ENCODE measurements at places on chromosomes 16 and 17. TPM values are rescaled to one million over a fixed set of nuclear protein-coding genes. Genes with fewer than 3 reads are reported as not detected.
A peak's percentile ranks its signal among the peaks of the same experiment; 100 is the strongest.

TNFSF13 gene
- polyA plus RNA-seq: 3.5 TPM

GRCh38 chr17:29177871-29178749, 2.1 kb downstream of the MYO18A start:
- no peak for DNase-seq

WNK4 gene
- 0.34 TPM for polyA plus RNA-seq

GNAO1 gene
- polyA plus RNA-seq: 2.1 TPM

GRCh38 chr16:79640513-79641360, 40.2 kb upstream of the MAF start:
- peak; percentile 70 for DNase-seq

DNA sequence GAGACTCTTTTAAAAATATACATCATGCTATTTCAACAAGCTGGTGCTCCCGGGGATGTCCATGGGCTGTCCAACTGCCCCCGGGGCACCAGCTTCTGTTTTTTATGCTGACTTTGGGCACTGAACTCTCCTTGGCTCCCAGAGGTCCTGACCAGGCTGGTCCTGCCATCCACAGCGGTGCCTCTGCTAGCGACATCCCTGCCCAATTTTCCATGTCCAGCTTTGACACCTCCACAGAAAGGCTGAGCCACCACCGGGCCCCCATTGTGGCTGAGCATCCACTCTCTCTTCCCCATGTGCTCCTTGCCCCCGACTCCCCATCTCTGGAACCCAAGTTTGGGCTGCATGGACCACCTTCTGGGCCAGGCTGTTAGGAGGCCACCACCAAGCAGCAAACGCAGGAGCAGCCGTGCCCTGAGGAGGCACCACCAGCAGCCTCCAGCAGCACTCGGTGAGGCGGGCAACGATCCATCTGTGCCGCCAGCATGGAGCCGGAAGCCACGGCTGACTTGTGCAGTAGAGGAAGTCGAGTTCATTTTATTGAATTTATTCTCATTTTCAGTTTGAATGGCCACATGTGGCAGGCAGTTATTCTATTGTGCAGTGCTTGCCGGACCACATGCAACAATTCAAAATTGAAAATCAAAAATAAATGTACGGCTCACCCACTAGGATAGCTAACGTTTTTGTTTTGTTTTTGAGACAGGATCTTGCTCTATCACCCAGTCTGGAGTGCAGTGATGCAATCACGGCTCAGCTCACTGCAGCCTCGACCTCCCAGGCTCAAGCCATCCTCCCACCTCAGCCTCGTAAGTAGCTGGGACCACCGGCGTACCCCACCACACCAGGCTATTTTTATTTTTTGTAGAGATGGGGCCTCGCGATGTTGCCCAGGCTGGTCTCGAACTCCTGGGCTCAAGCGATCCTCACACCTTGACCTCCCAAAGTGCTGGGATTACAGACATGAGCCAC, 2.8 kb upstream of the MEAK7 start:
- DNase-seq: no peak

PRDM7 gene
- polyA plus RNA-seq: 0.19 TPM

DNA sequence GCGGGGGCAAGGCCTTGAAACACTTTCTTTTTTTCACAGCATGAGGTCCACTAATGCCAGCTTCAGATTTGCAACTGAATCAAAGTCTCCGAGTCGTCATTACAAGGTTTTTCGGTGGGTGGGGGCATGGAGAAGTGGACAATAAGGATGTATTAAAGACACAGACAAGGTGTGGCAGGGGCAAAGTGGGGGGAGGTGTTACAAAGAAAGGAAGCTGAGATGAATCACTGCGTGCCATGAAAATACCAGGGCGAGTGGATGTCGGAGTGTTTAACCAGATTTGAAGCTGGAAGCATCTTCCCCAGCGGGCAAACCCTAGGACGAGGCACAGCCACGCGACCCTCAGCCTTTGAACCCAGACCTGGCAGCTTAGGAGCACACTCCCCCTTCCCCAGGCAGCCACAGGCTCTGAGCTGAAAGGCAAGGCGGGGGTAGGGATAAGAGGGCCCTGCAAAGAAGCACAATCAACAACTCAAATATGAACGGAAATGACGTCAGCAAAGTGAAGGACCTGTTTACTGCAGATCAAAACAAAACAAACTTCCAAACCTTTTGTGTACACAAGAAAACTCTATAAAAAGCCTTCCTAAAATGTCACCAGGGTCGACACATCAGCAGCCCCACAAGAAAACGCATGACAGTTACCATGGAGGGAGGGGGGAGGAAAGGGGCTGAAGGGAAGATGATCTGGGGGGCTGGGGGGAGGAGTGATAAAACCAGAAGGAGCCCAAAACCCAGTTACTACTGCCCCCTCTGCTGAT, 5.6 kb upstream of the ZFHX3 start:
- peak; percentile 72 for DNase-seq

- DNase-seq: peak; percentile 93
Observed at GRCh38 chr17:47693731-47694580, at the start of gene TBKBP1. Gene TBKBP1, plus strand, starts transcription at chr17:47694161. Its CDS starts 1,952 bp downstream, at chr17:47696113.

GRCh38 chr16:68452176-68452575, 3.9 kb upstream of the SMPD3 start:
- no peak for DNase-seq

DNA sequence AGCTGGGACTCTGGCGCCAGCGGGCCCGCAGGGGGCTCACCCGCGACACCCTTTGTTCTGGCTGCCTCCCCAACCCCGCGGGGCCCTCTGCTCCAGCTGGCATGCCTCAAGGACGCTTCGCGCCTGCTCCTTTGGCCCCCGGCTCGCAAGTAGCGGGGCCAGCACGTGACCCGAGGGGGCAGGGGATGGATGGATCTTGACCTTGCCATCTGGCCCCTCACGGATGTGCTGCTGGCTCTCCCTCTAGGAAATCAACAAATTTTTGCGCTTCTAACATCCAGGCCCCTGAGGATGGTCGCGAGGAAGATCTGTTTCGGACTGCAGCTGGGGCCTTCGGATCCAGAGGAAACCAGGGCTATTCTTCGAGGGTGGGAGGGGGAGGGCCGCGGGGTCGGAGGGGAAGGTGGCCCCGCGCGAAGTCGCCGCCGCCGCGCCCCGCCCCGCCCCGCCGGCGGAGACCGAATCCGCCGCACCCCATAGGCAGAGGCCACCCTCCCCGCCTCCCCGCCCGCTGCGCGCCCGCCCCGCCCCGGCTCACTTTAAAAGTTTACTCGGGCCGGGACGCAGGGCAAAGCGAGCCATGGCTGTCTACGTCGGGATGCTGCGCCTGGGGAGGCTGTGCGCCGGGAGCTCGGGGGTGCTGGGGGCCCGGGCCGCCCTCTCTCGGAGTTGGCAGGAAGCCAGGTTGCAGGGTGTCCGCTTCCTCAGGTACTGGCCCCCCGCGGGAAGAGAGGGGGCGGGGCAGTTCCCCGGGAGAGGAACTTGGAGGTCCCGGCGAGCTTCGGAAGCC, at the start of gene ACSF2:
Gene ACSF2, plus strand, starts transcription at position 537 of the 790 bp plus-strand sequence. Its CDS starts 44 bp downstream, at position 581.
- DNase-seq: peak; percentile 78

GRCh38 chr16:55901566-55902217, 26.5 kb upstream of the CES5A start:
- peak; percentile 43 for DNase-seq

GRCh38 chr16:82758904-82759303, 132.1 kb downstream of the CDH13 start:
- DNase-seq: no peak

- DNase-seq: no peak
Observed at GRCh38 chr16:89426736-89427530, 63.4 kb downstream of the ANKRD11 start.

DNA sequence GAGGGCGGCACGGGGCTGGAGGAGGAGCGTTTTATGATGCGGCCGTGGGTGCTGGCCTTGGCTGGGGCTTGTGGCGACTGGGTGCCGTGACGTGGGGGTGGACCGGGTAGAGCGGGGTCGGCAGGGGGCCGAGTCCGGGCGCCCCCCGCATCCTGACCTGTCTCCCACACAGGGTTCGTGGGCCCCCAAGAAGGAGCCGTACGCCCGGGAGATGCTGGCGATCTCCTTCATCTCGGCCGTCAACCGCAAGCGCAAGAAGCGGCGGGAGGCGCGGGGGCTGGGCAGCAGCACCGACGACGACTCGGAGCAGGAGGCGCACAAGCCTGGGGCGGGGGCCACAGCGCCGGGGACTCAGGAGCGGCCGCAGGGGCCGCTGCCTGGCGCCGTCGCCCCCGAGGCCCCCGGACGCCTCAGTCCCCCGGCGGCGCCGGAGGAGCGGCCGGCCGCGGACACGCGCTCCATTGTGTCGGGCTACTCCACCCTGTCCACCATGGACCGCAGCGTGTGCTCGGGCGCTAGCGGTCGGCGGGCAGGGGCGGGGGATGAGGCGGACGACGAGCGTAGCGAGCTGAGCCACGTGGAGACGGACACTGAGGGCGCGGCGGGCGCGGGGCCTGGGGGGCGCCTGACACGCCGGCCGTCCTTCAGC, 81.6 kb downstream of the ARHGAP23 start:
- DNase-seq: no peak

DNA sequence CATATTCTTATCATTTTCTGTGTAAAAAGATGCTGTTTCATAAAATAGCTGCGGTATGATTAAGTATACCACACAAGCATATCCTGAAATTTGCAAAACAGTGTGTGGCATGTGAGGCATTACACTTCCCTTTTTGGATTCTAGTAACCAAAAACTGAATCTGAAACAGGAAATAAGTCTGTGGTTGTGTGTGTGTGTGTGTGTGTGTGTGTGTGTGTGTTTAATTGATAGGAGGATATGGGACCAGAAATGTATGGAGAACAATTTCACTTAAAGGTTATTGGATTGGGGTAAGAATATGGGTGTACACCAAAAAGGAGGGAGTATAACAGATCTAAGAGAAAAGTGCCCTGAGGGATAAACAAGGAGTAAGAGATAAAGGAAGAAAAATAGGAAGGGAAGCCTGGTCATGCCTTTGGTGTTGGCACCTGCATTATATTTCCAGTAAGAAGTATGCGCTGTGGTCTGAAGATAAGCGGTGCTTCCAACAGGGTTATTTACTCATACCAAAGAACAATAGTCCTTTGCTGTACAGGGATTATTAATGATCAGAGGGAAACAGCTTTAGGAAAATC, 4.0 kb downstream of the LYRM1 start:
- DNase-seq: peak; percentile 69

TNP2 gene
- polyA plus RNA-seq: not detected

DNA sequence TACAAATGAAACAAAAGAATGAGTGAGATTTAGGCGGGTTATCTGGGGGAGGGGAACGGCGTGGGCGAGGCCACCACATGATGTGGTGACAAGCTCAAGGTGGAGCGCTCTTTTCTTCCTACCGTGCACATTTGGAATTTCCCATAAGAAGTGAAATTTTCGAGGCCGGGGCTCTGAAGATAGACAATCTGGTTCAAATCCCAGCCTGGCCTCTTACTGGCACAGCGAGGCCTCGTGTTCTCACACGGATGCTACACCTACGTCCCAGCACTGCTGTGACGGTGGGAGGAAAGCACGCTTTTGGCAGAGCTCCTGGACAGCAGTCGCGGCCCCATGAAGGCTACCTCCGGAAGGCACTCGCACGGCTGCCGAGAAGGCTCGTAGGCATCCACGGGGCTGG, 25.2 kb downstream of the ZDHHC7 start:
- DNase-seq: no peak

KRT16 gene
- not detected for polyA plus RNA-seq

DNA sequence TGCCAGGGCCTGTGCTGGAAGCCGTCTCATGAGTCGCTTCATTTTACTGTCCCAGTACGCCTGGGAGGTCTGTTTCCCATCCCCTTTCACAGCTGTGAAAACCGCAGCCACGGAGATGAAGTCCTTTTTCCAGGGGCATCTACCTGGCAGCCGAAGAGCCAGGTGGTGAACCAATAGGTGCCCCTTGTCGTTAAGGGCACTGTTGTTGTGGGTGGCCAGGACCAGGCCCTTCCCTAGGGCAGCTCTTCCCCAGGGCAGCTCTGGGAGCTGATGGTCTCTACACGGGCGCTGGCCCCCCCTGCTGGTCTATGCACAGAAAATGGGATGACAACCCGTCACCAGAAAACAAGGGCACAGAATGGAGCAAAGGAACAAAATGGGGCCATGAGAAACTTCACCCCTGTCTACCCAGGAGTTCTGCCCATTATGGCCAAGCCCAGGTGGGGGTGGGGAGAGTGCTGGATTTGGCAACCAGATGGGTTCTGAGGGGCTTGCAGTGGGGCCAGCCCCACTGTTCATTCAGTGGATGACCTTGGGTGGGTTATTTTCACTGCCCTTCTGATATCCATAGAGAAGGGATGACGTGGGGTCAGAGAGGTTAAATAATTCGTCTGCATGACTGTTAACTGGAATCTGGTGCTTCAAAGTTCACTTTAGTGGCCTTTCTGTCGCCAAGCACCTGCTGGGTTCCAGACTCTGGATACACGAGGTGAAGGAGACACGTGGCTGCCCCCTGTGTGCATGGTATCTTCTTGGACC, 11.5 kb downstream of the RMI2 start:
- peak; percentile 56 for DNase-seq

CTF1 gene
- polyA plus RNA-seq: 11.9 TPM

DNA sequence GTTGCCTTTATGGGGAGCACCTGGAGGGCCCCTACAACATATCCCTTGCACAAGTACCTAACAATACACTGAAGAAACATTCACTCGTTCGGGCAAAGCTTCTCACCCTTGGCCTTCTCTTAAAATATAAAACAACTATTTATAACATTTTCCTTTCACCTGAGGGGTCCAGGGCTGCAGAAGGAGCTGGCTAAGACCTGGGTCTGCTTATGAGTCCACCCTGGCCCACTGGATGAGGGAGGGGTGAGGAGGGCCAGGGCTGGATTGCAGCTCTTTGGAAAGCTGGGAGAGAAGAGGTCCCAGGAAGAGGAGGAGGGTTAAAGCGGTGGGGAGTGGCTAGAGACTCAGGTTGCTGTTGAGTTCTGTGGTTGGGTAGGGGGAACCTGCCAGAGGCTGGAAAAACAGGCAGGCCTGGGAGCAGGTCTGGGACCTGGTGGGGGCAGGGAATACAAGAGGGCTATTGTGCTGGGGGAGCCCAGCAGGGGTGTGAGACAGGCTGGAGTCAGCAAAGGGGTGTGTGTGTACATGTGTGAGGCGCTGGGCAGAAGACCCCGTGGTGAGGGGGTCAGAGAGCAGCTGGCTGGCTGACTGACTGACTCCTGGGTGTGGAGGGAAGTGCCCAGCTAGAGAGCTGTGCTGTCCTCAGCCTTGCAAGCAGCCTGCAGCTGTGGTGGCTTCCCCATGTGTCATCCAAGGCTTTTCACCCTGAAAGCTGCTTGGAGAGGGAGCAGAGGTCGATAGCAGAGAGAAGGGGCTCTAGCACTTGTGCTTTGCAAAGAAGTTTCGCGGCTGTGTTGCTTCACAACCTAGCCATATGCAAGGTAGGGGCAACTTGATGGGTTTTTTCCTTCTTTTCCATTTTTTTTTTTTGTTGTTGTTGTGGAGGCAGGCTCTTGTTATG, 10.2 kb upstream of the MRC2 start:
- DNase-seq: peak; percentile 69

DNA sequence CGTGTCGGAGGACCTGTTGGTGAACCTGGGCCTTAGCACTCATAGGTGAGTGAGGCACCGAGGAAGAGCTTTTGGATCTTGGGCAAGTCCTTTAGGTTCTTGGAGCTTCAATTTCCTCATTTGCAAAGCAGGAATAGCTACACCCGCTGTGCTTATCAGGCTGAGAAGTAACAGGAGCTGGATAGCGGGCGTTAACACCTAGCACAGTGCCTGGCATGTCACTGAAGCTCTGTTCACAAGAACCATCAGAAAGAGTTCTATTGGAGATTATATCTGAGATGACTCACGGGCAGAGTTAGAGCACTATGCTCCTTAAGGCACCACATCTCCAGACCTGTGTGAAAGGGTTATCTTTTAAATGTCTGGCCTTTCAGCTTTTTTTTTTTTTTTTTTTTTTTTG, 12.8 kb downstream of the MEOX1 start:
- no peak for DNase-seq
